ENCODE measurements at places on chromosomes 7 and 10. TPM values are rescaled to one million over a fixed set of nuclear protein-coding genes. Genes with fewer than 3 reads are reported as not detected.

PKD2L1 gene
- not detected for total RNA-seq

EMX2 gene
- total RNA-seq: 0.25 TPM

LRGUK gene
- 0.19 TPM for total RNA-seq

GRCh38 chr10:48519481-48520183 lies 85.2 kb downstream of the ARHGAP22 start:
- no peak for DNase-seq

DNA sequence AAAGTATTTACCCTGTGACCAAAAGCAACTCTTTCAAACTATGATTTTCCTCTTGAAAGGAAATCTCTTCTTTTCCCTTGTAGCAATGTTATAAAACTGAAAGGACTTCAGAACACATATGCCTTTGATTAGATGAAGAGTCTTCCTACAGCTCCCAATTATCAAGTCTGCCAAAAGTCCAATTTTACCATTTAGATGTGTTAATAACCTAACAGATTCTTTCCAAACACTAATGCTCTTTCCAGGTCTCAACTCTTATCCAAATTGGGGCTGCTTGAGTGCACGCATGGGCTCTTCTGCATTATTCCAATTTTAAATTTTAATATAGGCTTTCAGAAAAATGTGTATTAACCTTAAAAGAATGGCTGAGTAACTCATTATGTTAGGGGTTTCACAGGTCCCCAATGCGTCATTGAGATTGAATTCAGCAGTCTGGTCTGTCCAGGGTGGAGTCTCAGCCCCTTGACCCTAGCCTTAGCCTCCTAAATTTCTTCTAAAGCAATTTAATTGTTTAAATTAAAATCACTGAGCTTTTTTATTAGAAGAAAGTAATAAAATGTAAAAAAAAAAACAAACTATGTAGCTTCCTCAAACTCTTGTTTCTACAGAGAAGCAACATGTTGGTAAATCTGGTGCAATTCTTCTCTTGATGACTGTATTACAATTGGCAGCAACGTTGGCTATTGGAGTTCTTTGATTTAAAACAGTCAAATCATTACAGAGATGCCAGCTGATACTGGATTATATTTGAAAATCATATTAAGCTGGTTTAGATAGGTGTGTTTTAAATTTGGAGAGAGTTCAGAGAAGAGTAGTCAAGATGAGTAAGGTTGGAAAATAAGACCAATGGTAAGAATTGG lies 170.4 kb downstream of the DKK1 start:
- DNase-seq: no peak

DNA sequence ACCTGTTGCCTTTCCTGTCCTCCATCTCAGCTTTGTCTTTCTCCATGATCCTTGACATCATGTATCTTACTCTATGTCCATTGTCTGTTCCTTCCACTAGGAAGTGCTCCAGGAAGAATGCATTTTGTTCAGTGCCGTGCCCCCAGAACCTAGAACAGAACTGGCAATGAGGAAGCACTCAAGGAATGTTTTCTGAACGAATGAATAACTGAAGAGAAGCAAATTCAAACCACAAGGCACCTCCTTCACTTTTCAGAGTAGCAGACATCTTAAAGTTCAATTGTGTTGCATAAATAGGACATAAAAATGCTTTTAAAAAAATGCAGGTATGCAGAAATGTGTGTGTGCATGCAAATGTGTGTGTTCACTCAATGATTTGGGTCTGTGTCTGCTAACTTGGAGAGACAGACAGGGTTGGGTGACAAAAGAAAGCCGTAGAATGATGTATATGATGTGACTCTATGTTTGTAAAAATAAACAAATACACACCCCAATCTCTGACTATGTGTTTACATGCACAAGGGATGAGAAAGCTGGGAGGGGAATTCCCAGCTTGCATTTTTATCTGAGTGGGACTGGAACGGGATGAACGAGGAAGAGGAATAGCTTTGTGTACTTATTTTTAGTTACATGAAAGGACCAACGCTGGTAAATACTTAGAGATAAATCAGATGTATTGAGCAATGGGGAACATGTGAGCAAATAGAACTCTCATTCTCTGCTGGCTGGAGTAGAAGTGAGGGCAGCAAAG lies 237.7 kb downstream of the FANK1 start:
- no peak for DNase-seq

GRCh38 chr10:69069090-69070042 lies 18.5 kb upstream of the SRGN start:
- DNase-seq: no peak

GRCh38 chr7:94277236-94277635 lies 117.5 kb upstream of the COL1A2 start:
- DNase-seq: no peak

DNA sequence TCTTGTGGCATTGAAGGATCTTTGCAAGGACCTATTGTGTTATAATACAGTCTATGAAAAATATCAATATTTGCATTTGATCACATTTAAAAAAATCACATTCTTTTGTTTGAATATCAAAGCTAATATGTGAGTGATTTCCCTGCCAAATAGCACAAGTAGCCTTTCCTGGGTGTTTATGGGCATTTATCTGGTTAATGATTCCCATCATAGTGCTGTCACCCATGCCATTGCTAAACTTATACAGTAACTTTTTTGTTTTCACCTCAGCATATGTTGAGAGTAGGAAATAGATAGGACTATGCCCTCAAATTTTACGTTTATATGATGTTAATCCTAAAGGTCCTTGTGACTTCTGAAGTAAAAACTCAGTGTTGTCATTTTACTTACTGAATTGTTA lies 136.9 kb downstream of the CFTR start:
- DNase-seq: no peak

- no peak for DNase-seq
Observed at GRCh38 chr7:111089822-111090426, 1.0 kb upstream of the LRRN3 start.

DNA sequence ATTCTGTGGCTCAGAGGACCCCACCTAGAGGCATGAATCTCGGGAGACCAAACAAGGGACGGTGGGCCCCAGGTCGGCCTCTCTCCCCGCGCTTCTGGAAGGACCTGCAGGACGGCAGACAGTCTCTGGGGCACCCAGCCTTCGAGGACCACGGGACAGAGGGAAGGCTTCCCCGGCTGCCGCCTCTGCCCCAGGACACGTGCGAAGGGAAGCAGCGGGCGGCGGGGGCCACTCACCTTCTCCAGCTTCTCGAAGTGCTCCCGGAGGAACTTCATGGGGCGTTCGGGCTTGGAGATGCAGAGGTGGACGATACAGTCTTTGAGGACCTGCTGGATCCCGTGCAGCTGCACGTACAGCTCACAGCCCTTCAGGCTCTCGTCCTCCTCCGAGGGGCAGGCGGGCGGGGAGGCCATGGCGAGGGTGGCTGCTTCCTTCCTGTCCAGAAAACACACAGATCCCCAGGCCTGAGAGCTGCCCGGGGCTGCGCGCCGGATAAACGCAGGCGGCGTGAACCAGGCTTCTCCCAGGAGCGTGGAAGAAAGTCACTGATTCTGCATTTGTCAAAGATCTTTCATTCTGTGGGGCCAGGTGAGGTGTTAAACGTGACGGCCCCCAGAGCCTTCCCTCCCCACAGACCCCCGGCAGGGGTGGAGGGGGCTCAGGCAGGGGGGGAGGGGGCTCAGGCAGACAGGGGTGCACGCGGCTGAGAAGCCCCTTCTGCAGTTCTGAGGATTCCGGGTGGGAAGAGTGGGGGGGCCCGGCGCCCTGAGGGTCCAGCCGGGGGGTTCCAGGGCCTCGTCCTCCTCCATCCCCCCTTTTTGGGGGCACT lies 15.2 kb upstream of the DNAAF5 start:
- DNase-seq: no peak

DNA sequence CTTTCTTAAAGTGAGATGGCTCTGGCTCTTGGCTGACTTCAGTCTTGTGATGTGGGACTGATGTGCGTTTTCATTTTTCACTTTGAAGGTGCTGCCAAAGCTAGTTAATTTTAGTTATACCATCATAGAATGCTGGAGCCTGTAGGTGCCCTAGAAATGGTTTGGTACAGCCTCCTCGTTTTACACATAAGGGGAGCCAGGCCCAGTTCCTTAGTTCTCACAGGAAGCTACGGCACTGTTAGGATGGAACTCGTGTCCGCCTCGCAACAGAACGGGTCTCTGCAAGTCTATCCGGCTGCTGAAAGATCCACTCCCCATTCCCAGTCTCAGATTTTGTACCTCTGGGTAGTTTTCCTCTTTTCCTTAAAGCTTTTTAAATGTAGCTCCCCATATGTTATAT lies 173.2 kb upstream of the PRPS1L1 start:
- no peak for DNase-seq

DNA sequence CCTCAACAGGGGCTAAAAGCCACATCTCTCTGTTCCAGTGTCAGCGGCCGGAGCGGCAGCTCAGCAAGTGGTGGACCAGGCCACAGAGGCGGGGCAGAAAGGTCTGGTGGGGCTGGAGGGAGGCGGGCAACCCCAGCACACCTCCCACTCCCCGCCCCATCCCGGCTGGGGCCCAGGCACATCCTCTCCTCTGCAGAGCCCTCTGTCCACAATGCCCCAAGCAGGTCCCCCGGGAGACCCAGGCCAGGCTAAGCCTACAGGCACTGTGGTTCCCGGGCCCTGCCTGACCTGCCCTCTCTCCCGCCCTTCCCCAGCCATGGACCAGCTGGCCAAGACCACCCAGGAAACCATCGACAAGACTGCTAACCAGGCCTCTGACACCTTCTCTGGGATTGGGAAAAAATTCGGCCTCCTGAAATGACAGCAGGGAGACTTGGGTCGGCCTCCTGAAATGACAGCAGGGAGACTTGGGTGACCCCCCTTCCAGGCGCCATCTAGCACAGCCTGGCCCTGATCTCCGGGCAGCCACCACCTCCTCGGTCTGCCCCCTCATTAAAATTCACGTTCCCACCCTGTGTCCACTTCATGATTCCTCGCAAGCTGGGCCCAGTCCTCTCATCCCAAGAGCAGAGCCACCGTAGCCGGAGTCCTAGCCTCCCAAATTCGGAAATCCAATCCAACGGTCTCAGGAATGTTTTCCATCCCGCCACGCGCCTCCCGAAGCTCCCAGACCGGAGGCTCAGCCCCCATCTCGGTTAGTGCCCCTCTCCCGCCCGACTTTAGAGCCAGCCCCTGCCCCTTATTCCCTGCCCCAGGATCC lies 2.1 kb downstream of the ADIRF start:
- DNase-seq: peak; percentile 88

DNA sequence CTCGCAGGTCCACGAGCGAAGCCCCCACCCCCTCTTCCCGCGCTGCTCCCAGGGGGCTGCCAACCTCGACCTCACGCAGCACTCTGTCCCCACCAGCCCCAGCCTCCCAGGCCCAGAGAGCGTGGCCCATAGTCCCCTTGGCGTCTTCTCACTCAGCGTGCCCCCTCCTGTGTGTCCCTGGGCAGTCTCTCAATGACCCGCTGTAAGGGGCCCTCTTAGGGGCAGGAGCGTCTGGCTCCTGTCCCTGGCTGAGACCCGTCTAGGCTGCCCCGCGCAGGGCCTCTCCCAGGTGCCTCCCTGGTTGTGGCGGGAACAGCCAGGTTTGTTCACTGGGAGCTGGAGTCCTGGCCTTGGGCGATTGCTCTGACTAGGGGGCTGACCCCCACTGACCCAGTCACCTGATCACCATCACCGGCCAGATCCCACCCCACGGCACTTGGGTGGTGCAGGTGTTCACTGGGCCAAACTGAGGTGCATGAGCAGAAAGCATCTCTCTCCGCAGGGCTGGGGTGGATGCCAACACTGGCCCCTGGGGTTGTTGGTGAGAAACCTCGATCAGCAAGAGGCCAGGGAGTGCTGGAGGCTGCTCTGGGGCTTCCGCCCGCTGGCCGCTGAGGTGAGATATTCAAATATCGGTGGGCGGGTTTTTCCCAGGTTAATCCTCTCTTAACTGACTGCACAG lies 12.6 kb upstream of the WDFY4 start:
- no peak for DNase-seq

DNA sequence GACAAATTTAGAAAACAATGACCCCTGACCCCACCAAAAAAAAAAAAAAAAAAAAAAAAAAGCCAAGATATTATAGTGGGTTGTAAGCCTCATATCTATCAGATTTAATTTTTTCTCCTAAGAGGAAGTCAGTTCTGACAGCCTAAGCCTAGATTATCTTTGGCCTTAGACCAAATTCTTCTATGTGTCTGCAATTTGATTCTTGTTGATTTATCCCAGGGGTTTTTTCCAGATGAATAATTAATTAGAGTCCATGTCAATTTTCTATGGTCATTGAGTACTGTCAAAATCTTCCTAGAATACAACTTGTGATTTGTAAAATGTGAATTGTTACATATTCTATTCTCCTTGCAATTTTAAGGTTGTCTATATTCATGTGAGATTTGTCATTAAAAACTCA lies 151.6 kb upstream of the CACNA2D1 start:
- DNase-seq: no peak

DNA sequence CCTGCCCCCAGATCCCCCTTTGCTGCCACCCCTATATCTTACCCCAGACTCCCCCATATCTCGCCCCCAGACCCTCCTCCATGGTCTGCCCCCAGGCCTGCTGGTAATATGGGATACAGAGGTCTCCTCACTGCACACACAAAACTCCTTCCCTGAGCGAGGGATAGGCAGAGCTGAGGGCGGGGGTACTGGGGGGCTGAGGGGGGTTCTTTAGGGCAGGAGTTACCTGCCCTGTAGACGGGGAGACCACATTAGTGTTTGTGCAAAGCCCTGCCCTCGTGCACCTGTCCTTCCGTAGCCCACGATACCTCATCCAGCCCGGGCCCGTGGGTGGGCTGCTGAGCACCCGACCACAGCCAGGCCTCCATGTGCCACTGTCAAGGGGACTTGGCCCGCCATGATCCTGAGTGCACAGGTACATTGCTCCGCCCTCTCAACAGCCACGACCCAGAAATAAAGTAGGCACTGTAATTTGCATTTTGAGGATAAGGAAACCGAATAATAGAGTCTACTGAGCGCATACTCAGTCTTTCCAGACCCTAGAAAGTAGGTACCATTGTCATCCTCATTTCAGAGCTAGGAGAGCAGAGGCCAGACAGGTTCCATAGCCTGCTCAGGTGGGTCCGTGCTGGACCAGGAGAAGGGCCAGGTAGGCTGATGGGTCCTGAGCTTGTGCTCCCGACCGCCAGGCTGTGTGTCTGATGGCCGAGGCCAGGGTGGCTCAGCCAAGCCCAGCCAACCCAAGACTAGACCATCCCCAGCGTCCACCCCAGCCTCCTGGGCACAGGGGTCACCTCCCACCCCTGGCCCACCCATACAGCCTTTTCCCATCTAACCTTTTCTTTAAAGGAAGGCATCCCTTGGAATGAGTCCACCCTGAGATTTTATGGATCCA lies 115.2 kb downstream of the LHPP start:
- no peak for DNase-seq

DNA sequence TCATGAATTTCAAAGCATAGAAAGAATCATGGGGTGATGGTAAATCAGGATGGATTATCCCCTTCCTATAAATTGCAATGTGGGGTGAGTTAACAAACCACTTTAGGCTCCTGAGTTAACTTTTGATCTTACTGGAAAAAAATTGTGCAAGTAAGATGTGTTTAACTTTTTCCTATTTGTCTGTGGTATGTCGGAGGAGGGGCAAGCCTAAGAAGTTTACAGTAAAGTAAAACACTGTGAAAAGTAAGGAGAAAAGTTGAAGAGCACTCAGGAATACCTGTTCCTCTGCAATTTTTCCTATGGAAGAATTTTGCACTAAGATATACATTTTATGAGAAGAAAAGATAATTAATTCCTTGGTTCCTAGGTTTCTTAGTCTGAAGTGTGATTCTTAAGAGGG lies 44.4 kb downstream of the IFIT5 start:
- no peak for DNase-seq

- no peak for DNase-seq
Observed at GRCh38 chr10:77392851-77393250, 244.8 kb downstream of the KCNMA1 start.
